ENCODE measurements at places on chromosomes 1 and 21. TPM values are rescaled to one million over a fixed set of nuclear protein-coding genes. Genes with fewer than 3 reads are reported as not detected.

The AK5 gene
- 0.56 TPM for total RNA-seq

The PPM1J gene
- total RNA-seq, result 2.7 TPM

The IGSF3 gene
- 8.0 TPM for total RNA-seq

The CBS gene
- 33.7 TPM for total RNA-seq

The HYI gene
- 57.7 TPM for total RNA-seq
